ENCODE measurements at places on chromosomes 2 and 18.

GRCh38 chr2:18001671-18002070 is 123.2 kb downstream of the KCNS3 start:
- DNase-seq = no peak

DNA sequence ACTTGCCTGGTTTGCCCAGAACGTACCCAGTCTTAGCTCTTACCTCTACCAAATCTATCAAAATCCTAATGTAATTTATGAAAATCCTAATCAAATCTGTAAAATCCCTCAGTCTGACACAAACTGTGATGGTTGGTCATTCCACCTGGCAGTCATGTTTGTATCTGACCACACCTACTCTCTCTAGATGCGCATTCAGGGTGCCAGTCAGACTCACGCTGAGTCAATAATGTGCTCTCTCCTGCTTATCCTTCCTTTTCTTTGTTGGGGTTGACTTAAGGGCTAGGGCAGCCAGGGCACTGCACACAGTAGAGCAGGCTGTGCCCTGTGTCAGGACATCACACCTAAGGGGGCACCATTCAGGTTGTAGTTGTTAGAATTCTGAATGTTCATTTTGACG is 48.5 kb upstream of the PARD3B start:
- no peak for DNase-seq

- DNase-seq = no peak
Observed at GRCh38 chr18:14961991-14962390, 214.0 kb downstream of the ANKRD30B start.

- DNase-seq = no peak
Observed at GRCh38 chr18:8507361-8507760, 101.9 kb upstream of the RAB12 start.

DNA sequence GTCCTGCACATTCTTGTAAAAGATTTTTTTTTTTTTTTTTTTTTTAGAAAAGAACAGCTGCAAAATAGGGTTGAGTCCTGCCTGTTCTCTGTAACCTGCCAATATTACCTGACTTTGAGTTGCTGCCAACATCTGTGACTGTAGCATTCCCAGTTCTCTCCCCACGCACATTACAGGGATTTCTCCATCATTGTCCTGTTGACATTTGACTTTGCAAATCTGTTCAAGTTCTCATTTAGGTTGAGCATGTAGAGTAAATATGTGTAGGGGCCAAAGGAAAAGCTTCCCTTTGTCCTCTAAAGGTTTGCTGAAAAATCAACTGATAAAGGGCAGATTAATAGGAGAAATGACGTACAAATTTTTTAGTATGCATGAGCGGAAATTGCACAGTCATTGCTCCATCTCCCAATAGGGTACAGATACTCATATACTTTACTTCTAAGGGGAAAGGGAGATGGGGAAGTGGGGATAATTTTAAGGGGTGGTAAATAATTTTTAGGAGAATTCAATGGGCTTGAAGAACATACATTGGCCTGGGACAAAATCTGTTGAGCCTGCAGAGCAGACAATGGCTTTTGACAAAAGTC is 385.5 kb downstream of the PIK3C3 start:
- DNase-seq = no peak

GRCh38 chr2:236998236-236998635 is 87.5 kb upstream of the COPS8 start:
- no peak for DNase-seq

GRCh38 chr2:12841021-12841420 is 124.3 kb downstream of the TRIB2 start:
- no peak for DNase-seq

DNA sequence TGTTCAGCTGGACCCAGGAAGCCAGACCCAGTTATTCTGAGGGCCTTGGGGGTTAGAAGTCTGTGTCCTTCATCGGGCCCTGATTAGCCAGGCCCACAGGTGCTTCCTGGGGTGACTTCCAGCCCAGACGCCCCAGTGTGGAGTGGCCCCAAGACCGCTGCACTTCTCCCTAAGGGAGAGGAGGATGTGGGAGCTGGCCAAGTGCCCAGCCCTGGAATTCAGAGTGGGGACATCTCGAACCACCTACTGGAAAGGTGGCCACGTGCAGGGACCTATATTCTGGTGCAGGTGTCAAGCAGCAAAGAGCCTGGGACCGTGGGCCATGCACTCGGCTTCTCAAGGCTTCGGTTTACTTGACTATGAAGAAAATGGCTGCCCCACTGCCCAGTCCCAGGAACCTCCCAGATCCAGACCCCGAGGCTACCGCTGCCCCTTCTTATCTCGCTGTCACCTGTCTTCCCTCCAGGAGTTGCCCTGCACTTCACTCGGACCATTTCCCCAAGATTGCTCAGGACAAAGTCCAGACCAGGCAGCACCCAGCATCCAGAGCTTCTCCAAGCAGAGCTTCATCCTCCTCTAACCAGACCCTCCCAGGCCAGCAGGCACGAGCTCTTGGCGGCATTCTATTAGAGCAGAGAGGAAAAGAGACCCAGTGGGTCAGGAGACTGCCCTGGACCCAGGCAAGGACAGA is 142.8 kb upstream of the ID2 start:
- DNase-seq = no peak

GRCh38 chr18:26784599-26784998 is 80.9 kb downstream of the AQP4 start:
- no peak for DNase-seq

Data from amniotic stem cell (primary cell).